ENCODE measurements at places on chromosomes 4 and X.

GRCh38 chr4:168489616-168490015 is 7.2 kb upstream of the PALLD start:
- DNase-seq: no peak

DNA sequence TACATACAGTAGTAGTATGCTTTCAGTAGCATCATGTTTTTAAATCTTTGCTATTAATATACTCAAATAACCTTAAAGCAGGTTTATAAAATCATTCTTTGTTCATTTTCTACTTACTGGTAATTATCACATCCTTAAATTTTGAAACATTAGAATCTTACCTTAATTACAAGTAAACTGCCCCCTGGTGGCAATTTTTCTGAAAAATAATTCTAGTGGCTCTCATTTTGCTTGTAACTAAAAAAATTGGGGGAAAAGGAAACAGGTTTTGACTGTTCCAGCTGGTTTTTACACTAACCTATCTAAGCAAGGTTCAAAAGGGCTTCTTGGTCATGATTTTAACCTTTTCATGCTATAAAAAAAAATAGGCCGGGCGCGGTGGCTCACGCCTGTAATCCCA is 18.5 kb upstream of the DCAF4L1 start:
- DNase-seq: no peak

- no peak for DNase-seq
Measured at GRCh38 chrX:148381603-148382002, 118.8 kb upstream of the AFF2 start.

DNA sequence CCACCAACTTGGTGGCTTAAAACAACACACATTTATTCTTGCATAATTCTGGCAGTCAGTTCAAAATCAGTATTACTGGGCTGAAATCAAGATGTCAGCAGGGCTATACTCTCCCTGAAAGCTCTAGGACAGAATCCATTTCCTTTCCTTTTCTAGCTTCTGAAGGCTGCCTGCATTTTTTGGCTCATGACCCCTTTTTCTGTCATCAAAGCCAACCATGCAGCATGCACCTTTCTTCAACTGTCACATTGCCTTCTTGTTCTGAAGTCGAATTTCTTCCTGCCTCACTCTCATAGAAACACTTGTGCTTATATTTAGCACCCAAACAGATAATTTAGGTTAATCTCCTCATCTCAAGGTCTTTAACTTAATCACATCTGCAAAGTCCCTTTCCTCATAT is 79.8 kb upstream of the PPP1R2C start:
- no peak for DNase-seq

- no peak for DNase-seq
Measured at GRCh38 chr4:66404141-66404540, 733.9 kb upstream of the EPHA5 start.

DNA sequence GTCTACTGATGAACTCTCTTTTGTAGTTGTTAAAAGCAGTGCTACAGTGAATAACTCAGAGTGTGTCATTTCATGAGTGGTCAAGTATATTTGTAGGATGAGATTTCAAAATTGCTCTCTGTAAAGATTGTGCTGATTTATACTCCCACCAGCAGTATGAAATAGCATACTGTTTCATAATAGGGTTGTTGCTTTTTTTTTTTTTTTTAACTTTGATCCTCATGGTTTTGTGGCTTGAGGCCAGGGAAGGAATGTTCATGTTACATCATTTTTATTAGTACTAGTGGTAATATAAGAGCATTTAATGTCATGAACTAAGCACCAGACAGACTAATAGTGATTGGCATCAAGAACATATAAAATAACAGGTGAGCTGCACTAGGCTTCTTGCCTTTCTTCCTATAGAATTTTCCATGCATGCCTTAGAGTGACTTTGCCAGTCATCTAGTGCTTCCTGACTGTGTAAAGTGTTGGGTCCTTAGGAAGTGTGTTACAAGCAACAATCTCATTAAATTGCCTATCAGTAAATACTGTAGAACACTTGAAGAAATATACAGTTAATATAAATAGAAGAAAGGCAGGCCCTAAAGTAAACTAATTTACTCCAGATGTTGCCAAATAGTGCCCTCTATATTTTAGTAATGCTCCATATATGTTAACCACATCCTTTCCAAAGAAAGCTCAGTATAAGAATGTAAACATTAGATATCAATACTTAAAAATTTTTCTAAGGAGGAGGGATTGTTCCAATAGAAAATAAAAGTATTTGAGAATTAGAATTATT is 38.6 kb upstream of the MSMO1 start:
- DNase-seq: no peak

GRCh38 chr4:23889814-23890341 is at the start of gene PPARGC1A:
TSS of gene PPARGC1A (minus strand) at chr4:23890047. CDS start at chr4:23889957, 90 bp downstream.
- no peak for DNase-seq

GRCh38 chr4:112552668-112553067 is 36.7 kb upstream of the NEUROG2 start:
- DNase-seq: no peak

- DNase-seq: no peak
Measured at GRCh38 chrX:12891171-12891570, 15.2 kb upstream of the TLR8 start.

- peak; percentile 67 for DNase-seq
Measured at GRCh38 chrX:9196961-9197640, 163.2 kb upstream of the FAM9B start.

DNA sequence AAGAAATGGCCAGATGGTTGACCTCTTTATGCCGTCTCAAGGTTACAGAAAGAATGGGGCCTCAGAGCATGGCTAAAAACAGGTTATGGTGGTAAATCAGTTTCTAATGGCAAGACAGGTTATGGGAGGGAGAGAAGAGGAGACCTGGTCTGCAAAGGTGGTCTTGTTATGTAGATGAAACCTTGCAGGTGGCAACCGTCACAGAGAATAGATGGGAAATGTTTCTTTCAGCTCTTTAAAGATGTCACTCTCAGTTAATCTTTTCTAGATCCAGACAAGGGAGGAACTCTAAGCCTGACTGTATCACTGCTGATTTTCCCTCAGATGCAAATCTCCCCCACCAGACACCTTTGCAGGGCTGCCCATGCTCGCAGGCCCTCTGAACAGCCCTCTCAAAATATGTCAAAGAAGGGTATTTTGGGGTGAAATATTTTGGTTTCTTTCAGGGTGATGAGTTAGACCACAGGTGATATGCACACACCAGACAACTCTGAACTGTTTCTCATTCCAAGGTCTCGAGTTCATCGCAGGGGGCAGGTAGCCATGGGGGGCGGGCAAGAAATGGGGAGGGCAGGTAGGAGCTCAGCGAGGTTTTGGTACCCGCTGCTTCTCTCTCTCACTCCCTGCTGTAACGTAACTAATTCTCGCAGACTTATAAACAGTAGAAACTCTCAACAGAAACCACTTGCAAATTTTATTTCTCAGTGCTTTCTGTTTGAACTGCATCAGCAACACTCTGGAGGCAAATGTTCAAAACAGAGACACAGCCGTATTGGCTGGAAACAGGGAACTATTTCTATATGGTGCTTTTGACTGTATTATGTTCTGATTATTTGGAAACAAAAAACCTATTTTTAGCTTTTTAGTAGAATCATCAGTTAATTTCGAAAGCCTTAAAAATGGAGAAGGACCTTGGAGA is 32.4 kb downstream of the CASP3 start:
- no peak for DNase-seq

- DNase-seq: no peak
Measured at GRCh38 chr4:94649381-94650133, 108.2 kb upstream of the BMPR1B start.

GRCh38 chr4:169219440-169219839 is 51.3 kb downstream of the SH3RF1 start:
- DNase-seq: peak; percentile 11

GRCh38 chrX:107710617-107711391 is 64.8 kb downstream of the TSC22D3 start:
- peak; percentile 28 for DNase-seq

- DNase-seq: no peak
Measured at GRCh38 chr4:28006021-28006420, 1145.4 kb downstream of the STIM2 start.

- no peak for DNase-seq
Measured at GRCh38 chr4:57612279-57612678, 502.1 kb upstream of the IGFBP7 start.

GRCh38 chr4:34861666-34862065 is 1382.6 kb downstream of the ARAP2 start:
- DNase-seq: no peak

GRCh38 chr4:93355411-93355810 is 473.1 kb upstream of the ATOH1 start:
- DNase-seq: no peak

DNA sequence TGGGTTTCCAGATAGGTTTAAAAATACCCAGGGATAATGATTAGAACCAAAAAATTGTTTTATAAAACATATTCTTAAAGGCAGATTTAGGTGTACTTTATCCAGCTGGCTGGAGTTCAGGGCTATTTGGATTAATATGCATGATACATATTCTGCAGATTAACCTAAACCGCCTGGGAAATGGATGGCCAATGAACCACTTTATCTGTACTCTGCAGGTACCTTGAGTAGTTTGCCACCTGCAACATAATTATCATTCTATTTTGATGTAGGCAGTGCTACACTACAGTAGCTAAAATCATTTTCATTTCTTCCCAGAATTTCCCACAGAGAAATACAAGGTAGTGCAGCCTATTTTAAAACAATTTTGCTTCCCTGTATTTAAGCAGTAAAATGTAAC is 683.2 kb upstream of the GNPDA2 start:
- no peak for DNase-seq

GRCh38 chr4:24219209-24219608 is 329.4 kb upstream of the PPARGC1A start:
- DNase-seq: no peak

- DNase-seq: peak; percentile 40
Measured at GRCh38 chrX:153460826-153461225, 9.6 kb downstream of the HAUS7 start.

GRCh38 chr4:45043911-45044310 is 317.6 kb upstream of the GNPDA2 start:
- no peak for DNase-seq

DNA sequence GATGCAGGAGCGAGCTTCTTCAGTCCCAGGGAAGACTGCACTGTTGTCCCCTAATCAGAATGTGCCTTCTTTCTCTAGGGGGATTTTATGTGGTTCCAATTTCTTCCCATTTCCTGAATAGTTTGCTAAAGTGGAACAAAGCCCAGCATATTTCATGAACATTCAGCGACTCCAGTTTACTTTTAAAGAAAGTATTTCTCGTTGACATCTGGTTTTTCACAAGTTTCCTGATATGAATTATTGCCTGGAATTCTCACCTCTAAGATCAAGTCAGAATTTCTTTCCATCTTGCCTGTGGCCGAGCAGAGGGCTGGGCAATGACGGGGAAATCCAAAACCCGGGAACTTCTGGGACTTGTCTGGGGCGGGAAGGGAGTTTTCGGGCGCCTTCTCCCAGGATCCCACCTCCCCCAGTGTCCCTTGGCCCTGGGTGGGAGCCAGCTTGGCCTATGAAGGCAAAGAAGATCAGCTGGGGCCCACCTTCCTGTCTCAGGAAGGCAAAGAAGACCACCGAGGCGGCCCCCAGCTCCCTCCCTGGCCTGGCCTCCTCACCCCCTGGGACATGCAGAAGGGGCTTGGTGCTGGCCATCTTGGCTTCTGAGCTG is 15.4 kb downstream of the SORCS2 start:
- no peak for DNase-seq

DNA sequence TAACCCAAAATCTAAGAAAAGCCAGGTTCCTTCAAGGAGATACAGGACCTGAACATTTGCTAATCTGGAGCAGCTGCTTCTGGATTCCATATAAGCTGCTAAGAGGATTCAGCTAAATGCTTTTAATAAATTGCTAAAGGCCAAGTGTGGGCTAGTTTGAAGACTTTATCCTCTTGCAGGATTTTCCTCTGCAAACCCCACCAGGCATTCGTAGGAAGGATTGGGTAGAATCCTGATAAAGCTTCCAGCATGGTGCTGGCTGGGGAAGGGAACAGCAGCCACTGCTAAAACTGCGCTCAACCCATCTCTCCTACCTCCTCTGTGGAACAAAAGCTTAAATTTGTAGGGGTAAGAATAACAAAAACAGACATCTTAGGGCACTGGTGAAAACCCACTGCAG is 61.3 kb upstream of the TAB3 start:
- DNase-seq: no peak

GRCh38 chrX:7841084-7841805 is 1.7 kb upstream of the VCX start:
- no peak for DNase-seq

GRCh38 chr4:88752754-88753153 is 55.1 kb upstream of the NAP1L5 start:
- no peak for DNase-seq

DNA sequence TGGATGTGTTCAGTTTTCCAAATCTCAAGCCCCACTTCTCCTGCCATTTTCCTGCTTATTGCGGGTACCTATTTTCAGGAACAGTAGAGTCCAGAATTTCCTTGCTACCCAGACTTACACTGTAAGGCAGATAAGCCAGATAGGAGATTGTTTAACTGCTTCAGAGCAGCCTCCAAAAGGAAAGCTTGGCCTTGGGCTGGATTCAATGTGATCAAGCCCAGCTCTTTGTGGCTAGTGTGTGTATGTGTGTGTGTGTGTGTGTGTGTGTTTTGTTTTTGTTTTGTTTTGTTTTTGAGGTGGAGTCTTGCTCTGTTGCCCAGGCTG is 34.0 kb downstream of the RNF175 start:
- no peak for DNase-seq

GRCh38 chrX:40646489-40647306 is 663 bp downstream of the CXorf38 start:
- DNase-seq: peak; percentile 15

GRCh38 chr4:42710761-42711160 is 53.9 kb upstream of the ATP8A1 start:
- DNase-seq: no peak

- DNase-seq: no peak
Measured at GRCh38 chr4:61500883-61501282, 300.8 kb downstream of the ADGRL3 start.

GRCh38 chrX:38657562-38657961 is 96.2 kb downstream of the TSPAN7 start:
- no peak for DNase-seq

All from SJCRH30 (cell line).